ENCODE measurements at places on chromosomes 16 and 17.

DNA sequence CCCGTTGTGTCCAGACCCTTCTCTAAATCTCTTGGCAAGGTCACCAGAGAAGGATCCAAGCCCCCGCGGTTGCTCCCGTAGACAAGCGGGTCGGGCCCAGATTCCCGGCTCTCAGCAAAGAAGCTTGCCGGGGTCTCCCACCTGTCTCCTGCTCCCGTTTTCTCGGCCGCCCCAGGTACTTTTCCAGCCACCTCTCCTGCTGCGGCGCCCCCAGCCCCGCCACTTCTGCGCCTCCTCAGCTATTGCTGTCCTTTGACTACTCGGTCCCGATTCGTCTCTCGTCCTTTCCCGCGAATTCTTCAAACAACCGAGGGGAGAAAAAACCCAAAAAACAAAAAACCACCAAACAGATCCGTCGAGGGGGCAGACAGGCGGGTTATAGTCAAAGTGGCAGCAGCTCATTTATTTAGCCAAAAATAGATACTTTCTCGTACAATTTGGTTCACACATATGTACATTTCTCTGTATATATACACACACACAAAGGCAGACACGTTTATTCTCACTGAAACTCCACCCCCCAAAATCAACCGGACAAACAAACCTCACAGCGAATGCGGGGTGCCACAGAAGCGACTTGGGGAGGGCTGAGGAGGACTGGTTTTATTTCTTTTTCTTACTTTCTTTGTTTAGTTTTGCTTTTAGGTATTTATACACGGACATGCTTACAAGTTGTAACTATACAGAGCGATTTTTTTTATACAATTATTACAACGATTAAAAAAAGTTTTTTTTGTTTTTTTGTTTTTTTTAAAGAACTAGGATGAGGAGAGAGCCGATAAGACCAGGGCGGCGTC, 3.5 kb downstream of the IRX3 start:
- DNase-seq = no peak

GRCh38 chr17:48270899-48271298, 159.1 kb downstream of the SKAP1 start:
- DNase-seq = no peak

DNA sequence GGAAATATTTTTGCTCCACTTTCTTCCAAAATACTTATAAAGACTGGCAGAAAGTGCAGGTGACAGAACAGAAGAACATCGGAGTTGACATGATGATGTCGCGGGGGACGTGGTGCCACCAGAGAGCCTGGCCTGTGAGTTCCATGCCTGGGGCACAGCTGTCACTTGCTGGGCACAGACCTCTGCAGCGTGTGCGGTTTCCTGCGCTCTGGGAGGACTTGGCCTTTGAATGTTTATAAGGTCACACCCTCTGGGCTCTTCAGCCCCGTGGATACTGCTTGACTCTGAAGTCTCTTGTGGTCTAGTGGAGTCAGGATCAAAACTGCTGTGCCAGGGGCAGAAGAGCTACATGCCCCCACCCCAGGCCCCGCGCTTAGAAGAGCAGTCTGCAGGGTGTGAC, 357.9 kb downstream of the SLC39A11 start:
- DNase-seq = no peak

GRCh38 chr17:41870627-41871026, 5.4 kb upstream of the KLHL11 start:
- DNase-seq = no peak

DNA sequence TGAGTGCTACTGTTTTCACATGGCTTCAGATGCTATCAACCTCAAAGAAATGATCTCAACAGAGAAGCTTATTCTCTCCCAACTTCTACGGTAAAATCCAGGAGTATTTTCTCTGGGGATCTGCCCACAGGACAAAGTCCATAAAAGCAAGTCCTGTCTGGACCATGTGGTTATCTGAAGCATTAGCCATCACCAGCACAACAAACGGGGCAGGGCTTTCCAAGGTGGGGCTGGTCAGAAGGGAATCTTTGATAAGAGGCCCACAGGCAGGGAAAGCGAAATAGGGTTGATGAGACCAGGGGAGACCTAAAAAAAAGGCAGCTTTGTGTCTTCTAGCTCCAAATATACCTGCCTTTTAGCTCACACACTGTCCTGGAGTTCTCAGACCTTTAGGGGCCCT, 38.7 kb upstream of the CACNG3 start:
- DNase-seq = no peak

- DNase-seq = no peak
Measured at GRCh38 chr16:19484096-19484495, 37.8 kb downstream of the GDE1 start.

DNA sequence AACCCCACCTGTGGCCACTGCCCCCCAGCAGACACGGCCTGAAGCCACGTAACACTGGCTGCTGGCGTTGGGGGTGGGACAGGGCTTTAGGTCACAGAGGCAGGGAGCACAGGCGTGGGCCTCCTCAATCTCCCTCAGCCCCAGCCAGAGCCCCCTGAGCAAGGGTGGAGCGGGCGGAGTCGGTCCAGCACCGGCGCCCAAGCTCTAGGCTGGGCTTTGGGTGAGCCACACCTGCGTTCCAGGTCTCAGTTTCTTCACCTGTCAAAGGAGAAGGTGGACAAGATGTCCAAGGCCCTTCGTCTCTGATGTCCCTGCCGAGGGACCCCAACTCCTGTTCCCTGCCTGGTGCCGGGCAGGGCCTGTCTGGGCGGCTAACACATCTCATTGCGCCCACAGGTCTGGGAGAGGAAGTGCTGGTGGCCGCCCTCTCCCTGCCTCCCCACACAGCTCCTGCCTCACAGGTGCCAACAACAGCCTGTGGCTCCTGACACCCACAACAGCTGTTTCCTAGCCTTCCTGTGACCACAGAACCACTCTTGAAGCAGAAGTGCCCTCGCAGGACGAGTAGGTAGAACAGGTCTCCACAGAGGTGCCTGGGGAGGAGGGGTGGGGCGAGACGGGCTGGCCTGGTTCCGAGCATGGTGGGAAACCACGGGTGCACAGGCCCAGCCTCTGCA, 12.0 kb downstream of the FAM83G start:
- DNase-seq = no peak

DNA sequence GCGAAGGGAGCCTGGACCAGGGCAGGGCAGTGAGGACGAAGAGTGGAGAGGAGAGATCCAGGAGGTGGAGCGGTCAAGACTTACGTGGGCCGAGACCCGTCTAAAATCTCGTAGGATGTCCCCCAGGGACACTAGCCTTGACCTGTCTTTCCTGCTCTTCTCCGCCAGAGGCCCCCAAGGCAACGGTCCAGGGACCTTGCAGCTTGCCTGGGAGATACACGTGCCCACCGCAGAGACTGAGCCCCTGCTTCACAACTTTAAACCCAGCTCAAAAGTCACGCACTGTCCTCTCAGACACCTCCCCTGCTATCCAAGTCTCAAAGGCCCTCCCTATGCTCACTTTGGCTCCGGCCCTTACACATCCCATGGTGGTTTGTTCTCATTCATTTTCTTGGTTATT, 9.4 kb downstream of the TIGD7 start:
- no peak for DNase-seq

DNA sequence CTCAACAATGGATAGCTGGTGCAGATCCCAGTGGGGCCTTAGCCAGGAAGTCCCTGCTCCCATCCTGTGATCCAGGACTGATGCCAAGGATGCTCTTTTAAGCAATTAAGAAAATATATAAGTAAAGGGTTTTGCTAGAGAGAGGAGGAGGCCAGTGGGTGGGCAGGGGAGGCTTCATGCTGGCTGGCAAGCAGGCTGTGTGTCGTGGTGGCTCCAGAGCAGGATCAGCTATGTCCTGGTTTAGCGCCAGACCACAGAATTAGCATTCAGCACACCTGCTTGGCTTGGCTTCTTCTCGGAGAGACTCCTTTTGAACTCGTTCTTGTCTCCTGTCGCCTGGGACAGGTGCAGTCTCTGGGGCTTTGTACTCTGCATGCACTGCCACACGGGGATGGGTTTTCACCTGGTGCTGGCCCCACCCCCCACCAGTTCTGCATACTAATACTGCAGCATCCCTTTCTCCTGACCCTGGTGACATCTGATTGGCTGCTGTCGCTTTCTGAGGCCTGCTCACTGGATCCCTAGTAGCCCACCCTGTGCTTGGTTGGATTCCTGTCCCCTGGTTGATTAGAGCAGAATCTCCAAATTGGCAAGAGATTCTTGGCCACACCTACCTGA, 66.1 kb downstream of the PLD6 start:
- DNase-seq = no peak

DNA sequence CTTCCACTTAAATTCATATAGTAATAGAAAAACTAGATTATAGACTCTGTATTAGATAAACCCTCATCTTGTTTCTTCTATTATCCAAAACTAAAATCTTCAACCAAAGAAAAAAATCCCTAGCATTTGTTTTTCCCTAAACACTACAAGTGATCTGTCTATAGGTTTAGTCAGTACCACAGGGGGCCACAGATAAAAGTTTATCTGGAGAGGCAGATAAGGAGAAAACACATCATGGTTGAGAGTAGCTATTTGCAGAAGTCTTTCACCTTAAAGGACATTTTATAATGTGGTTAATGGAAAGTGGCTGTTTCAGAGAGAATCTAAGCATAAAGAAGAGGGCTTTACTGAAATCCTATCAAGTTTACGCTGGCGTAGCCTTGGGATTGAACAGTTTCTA, 160.1 kb downstream of the CDK5R1 start:
- DNase-seq = no peak

DNA sequence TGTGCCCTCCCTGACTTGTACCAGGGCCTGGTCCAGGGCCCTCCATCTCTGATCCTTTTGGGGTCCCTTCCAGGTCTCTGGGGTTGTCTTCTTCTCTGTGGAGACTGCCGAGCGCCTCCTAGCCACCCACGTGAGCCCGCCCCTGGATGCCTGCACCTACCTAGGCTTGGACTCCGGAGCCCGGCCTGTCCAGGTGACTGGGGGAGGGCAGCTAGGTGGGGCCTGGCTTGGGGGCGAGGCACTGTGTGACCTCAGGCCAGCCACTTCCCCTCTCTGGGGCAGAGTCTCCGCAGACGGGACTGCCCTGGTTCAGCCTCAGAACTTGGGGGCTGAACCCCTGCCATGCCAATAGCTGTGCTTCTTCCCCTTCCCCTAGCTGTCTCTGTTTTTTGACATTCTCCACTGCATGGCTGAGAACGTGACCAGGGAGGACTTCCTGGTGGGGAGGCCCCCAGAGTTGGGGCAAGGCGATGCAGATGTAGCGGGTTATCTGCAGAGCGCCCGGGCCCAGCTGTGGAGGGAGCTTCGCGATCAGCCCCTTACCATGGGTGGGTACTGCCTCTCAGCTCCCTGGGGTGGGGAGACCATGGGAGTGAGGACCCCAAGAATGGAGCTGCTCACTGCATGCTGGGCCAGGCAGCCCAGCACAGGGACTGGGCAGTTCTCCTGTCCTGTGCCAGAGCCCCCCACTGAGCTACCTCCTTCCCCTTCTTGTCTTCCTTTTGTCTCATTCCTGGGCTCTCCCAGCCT, 14.6 kb downstream of the FCSK start:
- no peak for DNase-seq

DNA sequence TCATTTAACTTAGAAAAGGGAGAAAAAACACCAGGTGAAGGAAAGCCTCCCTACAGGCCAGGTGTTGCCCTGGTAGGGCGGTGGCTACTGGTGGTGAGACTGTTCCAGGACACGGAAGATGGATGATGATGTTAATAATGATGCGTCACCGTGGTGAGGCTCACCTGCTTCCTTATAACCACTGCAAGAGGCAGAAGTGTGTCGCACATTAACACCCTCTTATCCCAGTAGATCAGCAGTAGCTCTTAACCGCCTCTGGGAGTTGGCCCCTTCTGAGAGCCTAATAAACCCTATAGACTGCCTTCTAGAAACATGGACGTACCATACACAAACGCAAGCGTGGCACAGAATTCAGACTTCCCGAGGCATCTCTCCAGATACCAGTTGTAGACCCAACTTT, 7.8 kb downstream of the BFAR start:
- no peak for DNase-seq

GRCh38 chr17:9830711-9831110, 5.0 kb downstream of the GLP2R start:
- no peak for DNase-seq

GRCh38 chr17:56290802-56291118, 137.5 kb downstream of the ANKFN1 start:
- no peak for DNase-seq

DNA sequence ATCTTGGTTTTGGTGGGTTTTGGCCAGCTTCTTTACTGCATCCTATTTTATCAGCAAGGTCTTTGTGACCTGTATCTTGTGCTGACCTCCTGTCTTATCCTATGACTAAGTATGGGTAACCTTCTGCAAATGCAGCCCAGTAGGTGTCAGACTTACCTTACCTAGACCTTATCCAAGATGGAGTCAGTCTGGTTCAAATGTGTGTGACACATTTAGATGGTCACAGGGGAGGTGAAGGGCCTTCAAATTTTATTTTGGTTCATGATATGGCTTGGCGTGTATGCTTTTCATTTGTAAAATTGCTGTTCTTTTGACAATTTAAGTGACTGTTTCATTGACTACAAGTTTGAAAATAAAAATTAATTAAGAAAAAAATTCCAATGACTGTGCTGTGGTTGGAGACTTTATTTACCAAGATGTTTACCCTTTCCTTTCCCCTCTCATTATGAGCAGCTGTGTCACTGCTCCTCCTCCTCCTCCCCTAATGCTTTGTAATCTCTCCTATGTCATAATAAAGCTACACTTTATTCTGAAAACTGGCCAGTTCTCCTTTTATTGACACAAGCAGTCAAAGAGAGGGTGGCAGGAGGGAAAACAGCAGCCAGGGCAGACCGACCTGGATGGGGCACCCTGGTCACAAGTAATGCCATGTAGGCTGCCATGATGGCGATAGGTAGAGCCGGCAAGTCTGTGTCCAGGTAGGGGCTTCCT, 49.4 kb downstream of the TNFRSF13B start:
- DNase-seq = no peak

GRCh38 chr17:76757256-76757655, 19.3 kb downstream of the MFSD11 start:
- no peak for DNase-seq

- DNase-seq = no peak
Measured at GRCh38 chr17:41910701-41911391, 7.9 kb downstream of the ACLY start.

- no peak for DNase-seq
Measured at GRCh38 chr17:57327176-57327970, 71.0 kb downstream of the MSI2 start.

DNA sequence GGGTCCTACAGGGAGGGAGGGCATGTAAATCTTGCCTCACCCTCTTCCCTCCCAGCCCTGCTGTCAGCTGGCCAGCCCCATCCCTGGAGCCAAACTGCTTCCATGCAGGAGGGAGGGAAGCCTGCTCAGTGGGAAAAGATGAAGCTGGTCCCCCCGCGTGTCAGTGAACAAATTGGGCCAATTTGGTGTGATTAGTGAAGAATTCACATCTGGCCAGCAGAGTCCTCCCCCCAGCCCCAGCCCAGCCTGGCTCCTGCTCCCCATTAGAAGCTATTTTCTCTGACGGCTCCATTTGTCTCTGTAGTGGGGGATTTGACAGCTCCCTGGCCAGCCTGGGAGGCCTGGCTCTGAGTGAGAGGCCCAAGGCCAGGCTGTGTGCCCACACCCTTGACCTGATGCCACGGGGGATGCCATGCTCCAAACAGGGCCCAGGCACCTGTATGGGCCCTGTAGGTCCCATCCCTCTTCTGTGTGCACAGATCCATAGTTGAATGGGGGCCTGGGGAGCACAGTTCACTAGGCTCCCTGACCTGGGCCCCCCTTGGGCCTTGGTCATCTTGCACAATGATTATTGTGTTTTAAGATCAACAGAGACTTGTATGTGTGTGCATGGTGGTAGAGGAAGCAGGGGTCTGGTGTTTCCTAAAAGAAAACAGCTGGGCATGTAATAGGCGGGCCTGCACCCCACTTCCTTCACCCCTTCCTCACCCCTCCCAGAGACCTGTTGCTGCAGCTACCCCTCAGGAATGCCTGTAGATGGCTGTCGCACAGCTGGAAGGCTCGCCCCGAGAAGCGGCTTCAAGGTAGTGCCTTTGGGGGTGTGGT, 50.7 kb upstream of the TAC4 start:
- DNase-seq = no peak

GRCh38 chr17:3927628-3928340, 11.5 kb upstream of the P2RX1 start:
- no peak for DNase-seq
